ENCODE measurements at places on chromosomes 4 and X.

- peaks cover 2% of the 10 kb centered on the region for H3K4me1 ChIP-seq
- no peak overlapping the region for H3K27ac ChIP-seq
- no peak for DNase-seq
- no peak overlapping the region for H3K4me3 ChIP-seq
These were observed 2.5 kb downstream of the COQ2 start for GRCh38 chr4:83282049-83282535.

DNA sequence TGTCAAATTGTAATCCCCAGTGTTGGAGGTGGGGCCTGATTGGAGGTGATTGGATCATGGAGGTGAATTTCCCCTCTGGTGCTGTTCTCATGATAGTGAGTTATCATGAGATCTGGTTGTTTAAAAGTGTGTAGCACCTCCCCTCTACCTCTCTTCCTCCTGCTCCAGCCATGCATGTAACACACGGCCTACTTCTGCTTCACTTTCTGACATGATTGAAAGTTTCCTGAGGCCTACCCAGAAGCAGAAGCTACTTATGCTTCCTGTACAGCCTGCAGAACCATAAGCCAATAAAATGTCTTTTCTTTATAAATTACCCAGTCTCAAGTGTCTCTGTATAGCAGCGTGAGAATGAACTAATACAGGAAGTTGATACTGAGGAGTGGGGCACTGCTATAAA is 61.7 kb upstream of the DDX60 start:
- H3K27me3 ChIP-seq, result no peaks in the 10 kb centered on the region
- no peak for DNase-seq
- H3K27ac ChIP-seq, result no peak overlapping the region
- H3K4me1 ChIP-seq, result no peaks in the 10 kb centered on the region
- no peak overlapping the region for H3K4me3 ChIP-seq

- peaks cover 2% of the 10 kb centered on the region for H3K36me3 ChIP-seq
- no peaks in the 10 kb centered on the region for H3K4me1 ChIP-seq
- peak overlapping the region; percentile 57 for H3K27ac ChIP-seq
These were observed 31.8 kb upstream of the HSD17B13 start for GRCh38 chr4:87354168-87355102.

- no peaks in the 10 kb centered on the region for H3K4me1 ChIP-seq
- H3K27ac ChIP-seq, result no peak overlapping the region
- no peaks in the 10 kb centered on the region for H3K27me3 ChIP-seq
- H3K36me3 ChIP-seq, result no peaks in the 10 kb centered on the region
These were observed 33.7 kb downstream of the ANKRD17 start for GRCh38 chr4:73224886-73225285.

DNA sequence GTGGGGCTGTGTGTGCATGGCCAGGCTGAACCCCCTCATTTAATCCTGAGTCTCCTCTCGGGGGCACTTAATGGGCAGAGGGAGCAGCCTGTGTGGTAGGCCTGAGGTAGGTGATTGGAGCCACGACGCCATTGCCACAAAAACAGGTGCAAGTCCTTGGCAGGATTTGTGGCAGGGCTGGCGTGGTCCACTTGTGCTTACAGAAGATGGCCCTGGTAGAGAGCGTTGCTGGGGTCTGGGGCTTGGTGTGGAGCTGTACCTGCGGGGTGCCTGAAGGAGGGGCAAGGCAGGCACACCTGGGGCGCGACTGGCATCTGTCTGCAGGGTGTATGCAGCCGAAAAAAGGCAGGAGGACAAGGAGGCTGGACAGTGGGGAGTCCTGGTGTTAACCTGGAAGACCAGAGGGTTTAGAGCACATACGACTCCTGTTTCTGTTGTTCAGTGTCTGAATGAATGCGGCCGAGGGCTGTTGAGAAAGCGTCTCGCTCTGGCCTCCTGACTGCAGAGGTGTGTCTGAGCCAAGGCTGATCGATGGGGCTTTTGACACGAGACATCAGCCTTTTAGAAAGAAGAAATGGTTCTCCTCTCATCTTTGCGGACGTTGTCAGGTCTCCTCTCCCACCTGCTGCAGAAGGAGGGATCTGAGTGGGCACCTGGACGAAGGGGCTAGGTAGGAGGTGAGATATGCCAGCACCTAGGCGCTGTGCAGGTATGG is 52.0 kb downstream of the TBC1D14 start:
- H3K27me3 ChIP-seq, result no peaks in the 10 kb centered on the region
- no peak overlapping the region for H3K4me3 ChIP-seq
- H3K4me1 ChIP-seq, result no peaks in the 10 kb centered on the region
- no peak for DNase-seq
- no peaks in the 10 kb centered on the region for H3K36me3 ChIP-seq

- H3K4me3 ChIP-seq, result no peak overlapping the region
- H3K27ac ChIP-seq, result no peak overlapping the region
- H3K27me3 ChIP-seq, result no peaks in the 10 kb centered on the region
- no peaks in the 10 kb centered on the region for H3K4me1 ChIP-seq
- H3K36me3 ChIP-seq, result no peaks in the 10 kb centered on the region
These were observed 294.9 kb upstream of the PRPS2 start for GRCh38 chrX:12496343-12496742.

GRCh38 chrX:11050013-11050412 is 61.1 kb upstream of the HCCS start:
- no peak overlapping the region for H3K4me3 ChIP-seq
- no peaks in the 10 kb centered on the region for H3K36me3 ChIP-seq
- H3K27me3 ChIP-seq, result no peaks in the 10 kb centered on the region
- H3K27ac ChIP-seq, result no peak overlapping the region
